ENCODE measurements at places on chromosomes 6 and 20.

GRCh38 chr6:77424761-77425160 is 38.5 kb downstream of the HTR1B start:
- DNase-seq: no peak

DNA sequence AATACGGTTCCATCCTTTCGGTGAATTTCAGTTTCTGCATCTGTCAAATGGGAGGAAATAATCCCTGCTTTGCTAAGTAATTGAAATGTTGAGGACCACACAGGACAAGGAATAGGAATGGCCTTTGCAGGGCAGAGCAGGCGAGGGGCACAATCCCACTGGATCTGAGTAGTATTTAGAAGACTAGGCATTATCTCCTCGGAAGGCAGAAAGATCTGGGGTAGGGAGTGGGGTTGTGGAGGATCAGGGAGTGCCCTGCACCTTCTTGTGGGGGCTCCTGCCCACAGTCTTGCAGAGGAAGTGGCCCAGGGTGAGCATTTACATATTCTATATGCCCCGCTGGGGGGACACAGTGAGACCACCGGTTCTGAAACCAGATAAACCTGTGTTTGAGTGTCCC is 87.1 kb upstream of the SIRPA start:
- DNase-seq: no peak

DNA sequence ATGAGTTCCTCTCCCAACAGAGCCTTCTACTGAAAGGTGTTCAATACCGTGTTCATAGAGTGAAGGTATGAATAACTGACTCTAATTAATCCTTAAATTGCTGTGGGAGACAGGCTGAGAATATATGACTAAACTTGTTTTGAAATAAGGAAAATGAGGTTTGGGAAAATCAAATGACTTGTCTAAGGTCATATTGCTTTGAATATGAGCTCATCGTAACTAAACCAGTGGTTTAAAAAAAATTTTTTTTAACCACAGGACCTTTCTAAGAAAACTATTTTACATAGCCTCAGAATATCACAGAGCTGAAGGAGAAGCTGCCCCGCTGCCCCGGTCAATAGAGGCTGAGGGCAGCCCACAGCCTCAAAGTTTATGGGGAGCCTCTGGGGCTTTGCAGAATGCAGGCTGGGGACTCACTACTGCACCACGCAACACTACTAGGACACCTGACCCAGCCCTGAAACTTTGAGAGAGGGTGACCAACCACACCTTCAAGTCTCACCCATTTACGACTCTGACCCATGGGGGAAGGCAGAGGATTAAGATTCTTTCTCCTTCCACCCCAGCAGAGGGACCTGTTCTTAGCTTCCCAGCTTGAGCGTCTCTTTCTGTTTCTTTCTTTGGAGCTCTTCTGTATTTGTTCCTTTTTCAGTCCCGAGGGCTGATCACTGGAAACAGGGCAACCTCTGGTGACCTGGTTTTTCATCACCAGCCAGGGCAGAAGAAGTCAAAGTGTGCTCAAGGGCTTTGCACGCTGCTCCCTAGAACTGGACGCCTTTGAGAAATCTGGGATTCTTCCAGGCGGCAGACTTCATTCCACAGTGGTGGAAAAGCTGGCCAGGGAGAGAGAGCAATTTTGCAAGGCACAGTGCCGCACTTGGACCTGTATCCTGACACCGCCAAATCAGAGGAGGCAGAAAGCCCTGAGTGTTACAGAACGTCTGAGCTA is 220.2 kb downstream of the ATXN1 start:
- DNase-seq: no peak

GRCh38 chr20:57650756-57651483 is 30.7 kb upstream of the ZBP1 start:
- DNase-seq: no peak

GRCh38 chr20:54027704-54028103 is 42.7 kb downstream of the BCAS1 start:
- no peak for DNase-seq

- no peak for DNase-seq
These were observed 53.6 kb downstream of the SCML4 start for GRCh38 chr6:107770541-107770940.

GRCh38 chr20:61205769-61206168 is 46.3 kb upstream of the CDH4 start:
- DNase-seq: peak; percentile 59

- no peak for DNase-seq
These were observed 6.5 kb upstream of the CDK5RAP1 start for GRCh38 chr20:33407796-33408195.

DNA sequence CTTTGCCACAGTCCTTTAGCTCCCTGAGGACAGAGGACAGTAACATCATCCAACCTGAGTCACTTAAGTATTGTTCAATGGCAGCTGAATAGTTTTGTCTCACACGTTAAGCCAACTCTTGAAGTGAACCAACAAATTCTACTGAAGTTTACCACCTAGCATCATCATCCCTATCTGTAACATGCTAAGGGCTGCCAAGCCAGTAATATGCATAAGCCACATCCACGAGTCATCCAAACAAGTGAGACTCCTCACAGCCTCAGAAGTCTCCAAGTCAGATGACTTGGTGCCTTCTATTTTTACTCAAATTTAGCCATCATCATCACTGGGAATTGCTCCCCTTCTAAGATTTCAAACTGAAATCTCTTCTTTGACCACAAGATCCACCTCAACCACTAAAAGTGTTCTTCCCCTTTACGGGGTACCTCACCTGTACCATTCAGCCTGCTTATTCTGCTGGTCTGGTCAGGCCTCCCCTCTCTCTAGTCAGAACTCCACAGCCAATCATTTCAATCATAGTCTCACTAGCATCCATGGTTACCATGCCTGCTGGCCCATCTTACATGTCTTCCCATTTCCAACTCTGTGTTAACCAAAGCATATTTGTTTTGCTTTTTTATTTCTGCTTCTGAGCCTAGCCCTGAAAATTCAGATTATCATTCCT is 73.7 kb downstream of the DTNBP1 start:
- peak; percentile 63 for DNase-seq

DNA sequence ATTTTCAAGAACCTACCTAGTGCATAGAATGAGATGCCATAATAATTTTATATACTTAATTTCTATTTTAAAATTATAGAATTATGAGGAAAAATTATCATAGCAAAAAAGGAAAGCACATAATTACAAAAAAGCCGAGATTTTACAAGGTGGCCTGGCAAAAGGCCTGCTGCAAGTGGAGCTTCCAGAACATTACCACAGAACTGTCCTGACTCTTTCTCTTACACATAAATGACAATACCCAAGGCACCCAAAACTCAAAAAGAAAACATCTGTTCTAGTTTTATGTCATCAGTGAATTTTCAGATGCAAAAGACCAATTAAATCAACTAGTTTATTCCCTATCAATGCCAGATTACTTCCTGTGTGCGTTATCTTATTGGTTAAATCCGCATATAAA is 74.2 kb downstream of the FILIP1 start:
- DNase-seq: no peak

GRCh38 chr20:59122566-59122919 is 41.1 kb upstream of the ZNF831 start:
- DNase-seq: no peak

- DNase-seq: peak; percentile 21
These were observed 95.0 kb downstream of the TCP11 start for GRCh38 chr6:35046103-35046502.

GRCh38 chr6:41713159-41713649 is 22.2 kb downstream of the TFEB start:
- peak; percentile 88 for DNase-seq

GRCh38 chr6:161233986-161234661 is 39.7 kb downstream of the AGPAT4 start:
- DNase-seq: peak; percentile 88

DNA sequence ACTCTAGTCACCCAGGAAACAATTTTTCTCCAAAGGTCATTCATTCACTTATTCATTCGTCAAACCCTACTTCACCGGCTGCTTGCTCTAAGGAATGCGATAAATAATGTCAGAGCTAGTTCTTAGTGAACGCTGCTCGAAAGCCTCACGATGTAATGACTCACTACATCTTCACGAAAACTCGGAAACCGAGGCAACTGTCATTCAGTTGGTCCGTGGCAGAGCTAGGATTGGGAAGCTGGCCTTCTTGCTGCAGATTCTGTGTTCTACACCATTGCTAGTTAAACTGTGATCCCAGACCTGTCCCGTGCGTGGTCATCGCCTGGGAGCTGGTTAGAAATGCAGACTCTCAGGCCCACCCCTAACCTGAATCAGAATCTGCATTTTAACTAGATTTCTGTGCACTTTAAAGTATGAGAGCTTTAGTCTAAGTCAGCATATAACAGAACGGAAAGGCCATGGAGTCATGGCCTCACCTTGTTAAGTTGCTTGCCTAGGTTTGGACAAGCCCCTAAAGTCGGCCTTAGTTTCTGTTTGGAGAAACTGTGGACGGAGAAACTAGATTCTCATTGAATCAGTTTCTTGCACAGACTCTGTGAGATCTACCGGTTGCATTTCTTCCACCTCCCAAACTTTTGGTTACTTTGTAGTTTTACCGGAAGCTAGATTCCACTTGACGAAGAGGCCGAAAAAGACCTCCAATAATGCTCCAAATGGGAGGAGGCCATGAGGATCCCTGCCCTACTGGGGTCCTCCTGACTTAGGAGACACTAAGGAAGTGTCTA is 651 bp upstream of the CCND3 start:
- peak; percentile 79 for DNase-seq

- DNase-seq: no peak
These were observed 74.5 kb upstream of the AHI1 start for GRCh38 chr6:135572051-135572450.

Measured in epithelial cell of esophagus (primary cell).